Activated CD4-positive, alpha-beta T cell treated with anti-CD3 and anti-CD28 coated beads, Interleukin-2, Interleukin-4, amounts not matched to agents 100 ng/mL and 50 ng/mL, durations not matched to agents 16 hours and 8 hours (primary cell): ENCODE measurements at places on chromosomes 16 and 17.

GRCh38 chr17:31499771-31500554 is 108.5 kb downstream of the RAB11FIP4 start:
- no peak for DNase-seq

DNA sequence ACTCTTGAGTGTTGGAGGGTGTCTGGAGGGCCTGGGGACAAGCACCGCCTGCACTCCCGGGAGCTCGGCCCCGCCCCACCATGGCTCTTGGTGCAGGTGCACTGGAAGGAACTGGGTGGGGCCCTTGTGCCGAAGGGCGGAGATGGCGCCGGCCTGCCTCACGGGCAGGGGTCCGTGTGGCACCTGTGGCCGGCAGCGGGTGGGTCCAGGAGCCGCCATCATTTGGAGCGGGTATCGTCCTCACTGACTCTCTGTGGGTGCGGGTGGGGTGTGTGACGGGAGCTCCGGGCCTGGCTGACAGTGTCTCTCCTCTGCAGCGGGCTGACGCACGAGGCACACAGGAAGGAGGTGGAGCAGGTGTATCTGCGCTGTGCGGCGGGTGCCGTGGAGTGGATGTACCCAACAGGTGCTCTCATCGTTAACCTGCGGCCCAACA is 5.2 kb downstream of the METRNL start:
- DNase-seq: no peak

- DNase-seq: peak; percentile 82
Observed at GRCh38 chr17:5011928-5012327, 14.2 kb downstream of the KIF1C start.

DNA sequence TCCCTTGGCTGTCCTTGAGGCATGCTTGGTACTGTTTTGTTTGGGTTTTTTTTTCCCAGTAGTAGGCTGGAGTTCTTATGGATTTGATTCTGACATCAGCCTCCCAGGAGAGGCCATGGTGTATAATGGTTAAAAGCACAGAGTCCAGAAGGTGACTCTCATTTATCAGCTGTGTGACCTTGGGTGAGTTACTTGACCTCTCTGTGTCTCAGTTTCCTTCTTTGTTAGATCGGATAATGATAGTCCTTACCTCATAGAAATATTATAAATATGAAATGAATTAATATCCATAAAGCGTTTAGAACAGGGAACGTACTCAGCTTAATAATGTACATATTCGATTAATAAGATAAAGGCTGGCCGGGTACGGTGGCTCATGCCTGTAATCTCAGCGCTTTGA is 370.7 kb upstream of the HSBP1 start:
- DNase-seq: no peak

GRCh38 chr16:47887496-47887895 is 268.3 kb downstream of the ABCC12 start:
- DNase-seq: no peak

GRCh38 chr16:74107795-74108610 is 188.6 kb upstream of the PSMD7 start:
- DNase-seq: peak; percentile 45

DNA sequence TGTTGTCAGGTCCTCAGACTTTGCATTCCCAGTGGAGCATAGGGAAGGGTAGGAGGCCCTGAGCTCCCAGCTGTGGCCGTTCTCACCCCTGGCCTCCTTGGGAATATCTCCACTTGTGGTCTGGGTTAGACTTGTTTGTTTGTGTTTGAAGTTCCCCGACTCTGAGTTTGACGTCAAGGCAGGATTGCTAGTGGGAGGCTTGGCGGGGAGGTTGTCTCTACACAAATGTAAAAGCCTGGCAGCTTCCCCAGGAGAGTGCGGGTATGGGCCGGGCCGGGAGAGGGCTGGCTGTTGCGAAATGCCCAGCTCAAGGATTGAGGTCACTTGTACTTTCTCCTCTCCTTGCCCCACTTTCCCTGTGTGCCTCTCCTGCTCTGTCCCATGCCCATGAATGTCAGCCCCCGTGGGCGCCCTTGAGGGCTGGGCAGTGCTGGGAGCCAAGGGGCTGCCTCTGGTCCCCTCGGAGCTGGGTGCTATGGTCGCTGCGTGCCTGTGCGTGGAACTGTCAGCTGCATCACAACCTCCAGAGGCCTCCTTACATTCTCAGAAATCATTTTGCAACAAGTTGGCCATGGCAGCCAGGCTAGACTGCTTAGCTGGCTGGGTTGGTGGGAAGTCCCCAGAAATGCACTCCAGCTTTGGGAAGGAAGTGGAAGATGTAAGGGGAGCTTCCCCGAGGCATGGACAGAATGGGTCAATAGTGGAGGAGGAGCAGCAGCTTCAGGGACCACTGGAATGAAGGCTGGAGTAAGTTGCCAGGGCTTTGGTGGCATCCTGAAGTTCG is 84.3 kb downstream of the KSR1 start:
- DNase-seq: no peak
